ENCODE measurements at places on chromosomes 12 and 14. TPM values are rescaled to one million over a fixed set of nuclear protein-coding genes. Genes with fewer than 3 reads are reported as not detected.

FOXN4 gene
- not detected for total RNA-seq

ADAMTS20 gene
- not detected for total RNA-seq

IFNG-AS1 gene
- not detected for total RNA-seq

RIMBP2 gene
- total RNA-seq = not detected

LRTM2 gene
- not detected for total RNA-seq

KLRK1 gene
- not detected for total RNA-seq

SYCP3 gene
- not detected for total RNA-seq

FIGNL2 gene
- not detected for total RNA-seq

AGAP2 gene
- 0.14 TPM for total RNA-seq

Data from airway epithelial cell (primary cell).